HFFc6 (cell line): ENCODE measurements at places on chromosomes 1 and 21. TPM values are rescaled to one million over a fixed set of nuclear protein-coding genes. Genes with fewer than 3 reads are reported as not detected.

- no peak for DNase-seq
Observed at GRCh38 chr21:22889445-22889844, 1891.2 kb downstream of the NCAM2 start.

DNA sequence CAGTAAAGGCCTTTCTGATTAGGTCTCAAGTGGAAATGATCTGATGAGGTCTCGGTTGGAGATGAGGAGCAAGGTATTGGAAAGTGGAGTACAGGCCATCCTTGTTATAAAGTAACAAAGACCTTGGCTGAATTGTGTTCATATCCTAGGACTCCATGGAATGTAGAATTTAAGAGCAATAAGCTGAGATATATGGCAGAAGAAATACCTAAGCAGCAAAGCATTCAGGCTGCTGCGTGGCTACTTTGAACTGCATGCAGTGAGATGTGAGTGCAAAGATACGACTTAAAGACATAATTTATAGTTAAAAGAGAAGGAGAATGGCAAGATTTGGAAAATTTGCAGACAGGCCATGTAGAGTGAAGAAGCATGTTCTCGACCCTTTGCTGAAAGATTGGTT is 11.2 kb upstream of the XPR1 start:
- DNase-seq, result no peak

FCMR gene
- total RNA-seq, result 0.53 to 0.89 TPM (median 0.88 TPM) in 3 replicates

DNA sequence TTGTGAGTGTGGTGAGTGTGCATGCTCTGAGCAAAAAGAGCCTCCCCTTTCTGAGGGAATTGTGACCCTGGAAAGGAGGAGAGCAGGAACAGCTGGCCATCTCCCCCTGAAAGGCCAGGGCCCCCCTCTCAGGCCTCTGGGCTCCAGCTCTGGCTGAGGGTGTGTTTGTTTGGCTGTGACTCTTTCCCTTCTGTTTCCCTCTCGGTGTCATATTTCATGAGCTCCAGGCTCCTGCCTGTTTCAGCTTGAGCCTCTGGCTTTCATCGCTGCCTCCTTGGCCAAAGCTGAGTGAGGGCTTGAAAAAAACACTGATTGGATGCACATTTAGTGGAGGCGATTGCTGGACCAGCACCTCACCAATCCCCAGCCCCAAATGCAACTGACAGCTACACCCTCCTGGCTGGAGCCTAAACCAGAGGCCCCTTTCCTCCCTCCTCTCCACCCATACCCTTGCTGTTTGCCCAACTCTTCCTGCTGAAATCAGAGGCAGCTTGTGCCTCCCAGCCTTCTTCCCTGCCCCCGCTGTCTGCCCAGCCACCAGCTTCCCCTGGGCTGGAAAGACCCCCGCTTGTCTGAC is 64.1 kb downstream of the DDR2 start:
- DNase-seq, result peak; percentile 82

- no peak for DNase-seq
Observed at GRCh38 chr21:26539566-26539965, 33.5 kb downstream of the CYYR1 start.

- no peak for DNase-seq
Observed at GRCh38 chr1:228987736-228988506, 252.6 kb downstream of the RHOU start.

FMO2 gene
- total RNA-seq, result not detected in 3 replicates

DNA sequence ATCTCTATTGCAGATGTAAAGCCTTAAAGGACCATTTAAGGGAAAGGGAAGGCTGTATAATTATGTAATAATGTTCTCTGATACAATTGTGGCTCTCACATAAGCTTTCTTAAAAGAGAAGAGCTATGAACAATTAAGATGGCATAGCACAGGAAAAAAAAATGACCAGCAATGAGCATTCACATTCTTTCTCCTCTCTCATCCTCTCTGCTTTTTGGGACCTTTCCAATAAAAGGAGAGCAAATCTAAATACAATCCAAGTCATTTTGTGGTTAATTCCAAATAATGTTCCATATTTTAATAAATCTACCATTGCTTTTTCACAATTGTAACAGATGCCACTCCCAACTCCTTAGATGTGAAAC is 23.5 kb downstream of the SMYD3 start:
- DNase-seq, result no peak

PTGS2 gene
- 58.3 to 176 TPM (median 165 TPM) in 3 replicates for total RNA-seq

DNA sequence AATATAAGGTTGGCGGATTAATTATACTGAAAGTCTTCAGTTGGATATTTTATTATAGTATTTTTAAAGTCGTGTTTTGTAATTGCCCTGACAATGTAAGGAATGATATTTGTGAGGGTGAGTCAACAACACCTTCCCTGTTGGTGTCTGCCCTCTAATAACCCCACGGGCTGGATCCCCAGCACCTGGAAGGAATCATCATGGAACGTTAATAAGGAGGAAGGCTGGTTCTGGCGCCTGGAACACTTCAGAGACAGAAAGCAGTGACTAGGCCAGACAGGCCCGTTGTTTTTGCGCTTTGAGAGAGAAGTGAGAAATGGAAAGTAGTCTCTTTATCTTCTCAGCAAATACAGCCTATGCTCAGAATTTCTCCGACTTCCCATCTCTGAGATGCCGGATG is 31.6 kb downstream of the TEX35 start:
- no peak for DNase-seq

HCRTR1 gene
- total RNA-seq, result not detected in 3 replicates

- no peak for DNase-seq
Observed at GRCh38 chr1:168706391-168706992, 22.5 kb downstream of the DPT start.

APOBEC4 gene
- total RNA-seq, result not detected in 3 replicates

- no peak for DNase-seq
Observed at GRCh38 chr1:54399765-54400164, 6.4 kb downstream of the SSBP3 start.

FLG2 gene
- not detected in 3 replicates for total RNA-seq

DNA sequence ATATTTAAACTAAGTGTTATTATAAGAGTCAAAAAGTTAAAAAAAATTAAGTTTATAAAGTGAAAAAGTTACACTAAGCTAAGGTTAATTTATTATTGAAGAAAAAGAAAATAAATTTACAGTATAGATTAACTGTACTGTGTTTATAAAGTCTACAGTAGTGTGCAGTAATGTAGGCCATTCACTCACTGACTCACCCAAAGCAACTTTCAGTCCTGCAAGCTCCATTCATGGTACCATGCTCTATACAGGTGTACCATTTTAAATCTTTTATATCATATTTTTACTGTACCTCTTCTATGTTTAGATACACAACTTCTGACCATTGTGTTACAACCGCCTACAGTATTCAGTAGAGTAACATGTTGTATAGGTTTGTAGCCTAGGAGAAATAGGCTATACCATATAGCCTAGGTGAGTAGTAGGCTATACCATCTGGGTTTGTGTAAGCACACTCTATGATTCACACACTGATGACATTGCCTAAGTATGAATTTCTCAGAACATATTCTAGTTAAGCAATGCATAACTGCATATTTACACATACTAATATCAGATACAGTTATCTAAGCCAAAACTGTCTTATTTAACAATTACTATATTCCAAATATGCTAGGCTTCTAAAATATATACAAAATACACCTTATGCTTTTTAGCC is 80.6 kb upstream of the GFI1 start:
- peak; percentile 13 for DNase-seq

FMOD gene
- 0.19 to 0.74 TPM (median 0.65 TPM) in 3 replicates for total RNA-seq

DNA sequence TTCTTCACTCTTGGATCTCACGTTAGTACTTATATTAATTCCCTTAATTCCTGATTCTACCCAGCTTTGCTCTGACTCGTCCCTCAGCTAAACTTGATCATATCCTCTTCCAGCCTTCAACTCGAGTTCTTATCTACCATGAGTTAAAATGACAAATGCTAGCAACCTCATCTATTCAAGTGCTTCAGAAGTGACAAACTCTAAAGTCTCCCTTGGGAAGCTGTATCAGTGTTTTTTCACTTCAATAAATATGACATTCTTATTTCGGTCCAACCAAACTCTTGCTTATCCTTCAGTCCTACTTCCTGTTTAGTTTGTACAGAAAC is 75.3 kb downstream of the FOXJ3 start:
- peak; percentile 23 for DNase-seq

DNA sequence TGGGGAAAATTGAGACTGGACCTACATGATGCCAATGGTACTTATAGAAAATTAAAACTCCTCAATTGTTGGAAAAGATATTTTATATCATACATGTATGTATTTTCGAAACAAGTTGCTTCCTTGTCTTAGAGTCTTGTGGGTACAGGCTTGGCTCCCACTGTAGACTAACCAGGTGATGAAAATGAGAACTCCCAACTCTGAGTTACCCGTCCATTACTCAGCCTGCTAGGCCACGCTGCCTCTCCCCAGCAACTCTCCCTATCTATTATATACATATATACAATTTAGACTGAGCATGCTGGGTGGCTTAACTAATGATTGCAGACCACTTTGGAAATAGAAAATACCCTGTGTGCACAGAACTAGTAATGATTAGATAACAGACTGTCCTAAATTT is 628.7 kb downstream of the LMO4 start:
- no peak for DNase-seq
